ENCODE measurements at places on chromosomes 11 and 22.

GRCh38 chr11:71112454-71112853, 139.9 kb downstream of the SHANK2 start:
- DNase-seq, result no peak

- peak; percentile 57 for DNase-seq
These were observed 24.0 kb downstream of the PISD start for GRCh38 chr22:31637891-31638618.

DNA sequence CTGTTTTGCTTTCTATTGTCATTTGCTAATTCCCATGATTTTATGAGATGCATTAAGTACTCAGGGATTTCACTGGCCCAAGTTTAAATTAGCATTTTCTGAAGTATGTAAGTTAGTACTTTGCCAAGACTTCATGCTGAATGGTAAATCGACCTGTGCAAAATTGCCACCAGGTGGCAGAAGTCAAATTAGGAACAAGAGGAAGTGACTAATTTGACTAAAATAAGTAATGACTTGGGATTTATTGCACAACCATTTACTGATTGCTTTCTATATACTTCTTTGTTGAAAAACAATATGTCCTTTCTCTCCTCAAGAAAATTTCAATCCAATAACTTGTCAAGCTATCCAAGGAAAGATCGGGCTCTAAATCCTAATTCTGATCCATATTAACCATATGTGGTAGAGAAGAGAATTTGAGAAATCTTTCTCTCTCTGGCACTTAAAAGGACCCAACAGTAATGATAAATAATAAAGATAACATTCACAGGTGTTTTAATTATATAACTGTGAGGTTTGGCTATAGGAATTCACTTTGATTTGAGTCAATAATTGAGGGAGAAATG, 253.7 kb upstream of the CHORDC1 start:
- peak; percentile 30 for DNase-seq

GRCh38 chr11:3096909-3097530, 39.8 kb upstream of the CARS1 start:
- no peak for DNase-seq

- no peak for DNase-seq
These were observed 104.8 kb upstream of the NAV2 start for GRCh38 chr11:19607656-19608360.

- no peak for DNase-seq
These were observed 236.3 kb downstream of the CADM1 start for GRCh38 chr11:115267871-115268270.

DNA sequence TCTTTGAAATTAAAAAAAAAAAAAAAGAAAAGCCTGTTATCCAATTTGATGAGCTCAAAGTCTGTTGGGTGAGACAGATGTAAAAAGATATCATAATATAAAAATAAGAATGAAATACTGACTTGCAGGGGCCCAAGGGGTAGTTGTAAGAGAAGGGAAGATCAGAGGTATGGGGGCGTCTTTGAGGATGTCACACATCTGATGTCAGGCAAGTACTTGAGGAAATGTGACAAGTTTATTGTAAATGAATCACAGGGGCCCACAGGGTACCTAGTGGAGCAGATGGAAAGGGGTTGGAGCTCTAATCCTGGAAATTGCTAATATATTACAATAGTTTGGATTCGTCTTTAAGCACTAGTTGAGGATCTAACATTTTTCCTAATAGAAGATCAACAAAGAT, 131.6 kb downstream of the MAML2 start:
- DNase-seq, result no peak

GRCh38 chr11:86900162-86900561, 55.0 kb downstream of the FZD4 start:
- DNase-seq, result no peak

DNA sequence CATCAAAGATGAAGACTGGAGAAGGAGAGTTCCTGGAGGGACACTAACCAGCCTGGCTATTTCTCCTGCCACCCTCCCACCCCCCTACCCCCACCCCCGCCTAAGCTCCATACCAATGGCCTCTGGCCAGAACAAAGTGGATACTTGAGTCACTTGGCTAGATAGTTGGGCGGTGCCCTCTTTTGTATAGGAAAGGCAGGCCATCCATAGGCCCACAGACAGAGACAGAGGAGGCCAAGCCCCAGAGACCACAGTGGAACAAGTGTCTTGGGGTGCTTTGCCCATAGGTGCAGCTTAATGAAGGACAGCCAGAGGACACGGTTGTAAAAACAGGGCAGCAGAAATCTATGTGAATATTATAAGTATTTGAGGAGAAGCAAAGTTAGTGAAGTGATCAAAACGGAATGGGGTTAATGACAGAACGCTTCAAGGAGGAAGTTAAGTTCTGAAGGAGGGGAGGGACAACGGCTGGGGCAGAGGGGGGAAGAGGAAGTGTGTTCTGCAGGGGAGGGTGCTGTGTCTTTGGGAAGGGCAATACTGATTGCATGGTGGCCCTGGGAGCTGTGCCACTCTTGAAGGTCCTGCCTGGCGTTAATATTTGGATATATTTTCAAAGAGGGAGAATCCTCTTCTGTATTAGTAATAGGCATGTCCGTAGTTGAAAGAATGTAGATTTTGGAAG, 32.7 kb downstream of the FLI1 start:
- DNase-seq, result no peak

DNA sequence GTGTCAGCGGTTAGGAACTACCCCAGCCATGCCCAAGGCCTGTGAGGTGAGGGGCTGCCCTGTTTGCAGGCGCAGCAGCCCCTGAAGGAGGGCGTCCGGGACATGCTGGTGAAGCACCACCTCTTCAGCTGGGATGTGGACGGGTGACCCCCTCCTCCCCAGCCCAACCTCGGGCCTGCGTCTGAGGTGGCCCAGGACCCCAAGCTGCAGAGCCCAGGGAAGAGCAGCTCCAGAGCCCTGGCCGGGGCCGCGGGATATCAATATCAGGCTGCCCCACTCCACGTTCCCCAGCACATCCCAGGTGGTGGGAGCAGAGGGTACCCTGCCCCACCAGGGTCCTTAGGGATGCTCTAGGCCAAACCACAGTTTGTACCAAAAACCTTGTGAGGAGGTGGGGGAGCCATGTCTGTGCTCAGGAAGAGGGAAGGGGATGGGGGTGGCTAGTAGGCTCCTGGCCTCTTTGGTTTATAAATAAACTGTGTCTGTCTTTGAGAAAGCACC, 39.3 kb downstream of the SGSM3 start:
- DNase-seq, result no peak

- DNase-seq, result no peak
These were observed 75.4 kb downstream of the MAML2 start for GRCh38 chr11:96267496-96268032.

- DNase-seq, result no peak
These were observed 62.1 kb downstream of the TCF20 start for GRCh38 chr22:42208362-42208761.

DNA sequence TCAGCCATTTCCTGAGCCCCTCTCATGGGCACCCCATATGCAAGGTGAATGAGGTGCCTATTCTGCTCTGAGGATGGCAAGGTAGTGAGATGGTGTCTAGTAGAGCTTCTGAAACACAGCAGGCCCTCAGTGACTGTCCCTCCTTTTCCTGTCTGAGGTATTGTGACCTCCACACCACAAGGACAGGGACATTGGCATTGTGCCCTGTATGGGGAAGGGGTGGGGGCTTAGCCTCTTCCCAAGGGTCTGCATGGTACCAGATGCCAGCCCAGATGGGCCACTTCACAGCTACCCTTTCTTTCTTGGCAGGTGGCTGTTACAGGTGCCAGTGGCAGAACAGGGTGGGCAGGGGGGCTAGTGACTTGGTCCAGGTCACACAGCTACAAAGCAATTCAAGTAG, 78.8 kb downstream of the CABIN1 start:
- no peak for DNase-seq

DNA sequence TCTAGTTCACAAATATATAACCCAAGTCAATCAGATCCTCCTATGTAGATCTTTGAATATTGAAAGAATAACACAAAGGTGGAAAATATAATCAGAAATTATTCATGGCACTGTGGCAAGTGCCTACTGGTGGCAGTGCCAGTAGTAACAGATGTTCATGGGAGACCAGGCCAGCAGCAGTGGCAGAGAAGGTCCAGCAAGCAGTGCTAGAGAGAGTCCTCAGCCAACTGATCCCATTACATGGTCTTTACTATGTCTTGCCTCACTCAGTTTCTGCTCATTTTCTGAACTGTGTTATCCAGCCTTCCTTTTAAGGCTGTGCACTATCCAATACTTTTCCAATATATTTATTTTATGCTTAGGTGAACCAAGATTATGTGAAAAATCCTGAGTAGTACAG, 124.9 kb downstream of the MRTFA start:
- no peak for DNase-seq

DNA sequence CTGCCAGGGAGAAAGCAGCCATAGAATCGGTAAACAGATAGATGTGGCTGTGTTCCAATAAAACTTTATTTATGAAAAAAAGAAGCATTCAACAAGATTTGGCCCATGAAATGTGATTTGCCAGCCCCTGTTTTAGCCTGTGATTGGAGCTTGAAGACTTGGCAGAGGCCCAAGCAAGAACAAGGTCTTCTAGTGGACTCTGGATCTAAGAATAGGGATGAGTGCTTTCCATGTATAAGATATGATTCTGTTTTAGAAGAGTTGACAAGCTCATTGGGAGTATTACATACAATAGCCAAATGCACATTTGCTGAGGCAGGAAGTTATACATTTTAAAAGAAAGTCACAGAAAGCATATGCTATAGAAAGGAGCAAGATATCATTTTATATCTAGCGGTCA, 175.6 kb upstream of the LUZP2 start:
- no peak for DNase-seq

- no peak for DNase-seq
These were observed 102.1 kb downstream of the FCHSD2 start for GRCh38 chr11:73040046-73040445.

- no peak for DNase-seq
These were observed 44.2 kb downstream of the CCDC81 start for GRCh38 chr11:86418917-86419316.

DNA sequence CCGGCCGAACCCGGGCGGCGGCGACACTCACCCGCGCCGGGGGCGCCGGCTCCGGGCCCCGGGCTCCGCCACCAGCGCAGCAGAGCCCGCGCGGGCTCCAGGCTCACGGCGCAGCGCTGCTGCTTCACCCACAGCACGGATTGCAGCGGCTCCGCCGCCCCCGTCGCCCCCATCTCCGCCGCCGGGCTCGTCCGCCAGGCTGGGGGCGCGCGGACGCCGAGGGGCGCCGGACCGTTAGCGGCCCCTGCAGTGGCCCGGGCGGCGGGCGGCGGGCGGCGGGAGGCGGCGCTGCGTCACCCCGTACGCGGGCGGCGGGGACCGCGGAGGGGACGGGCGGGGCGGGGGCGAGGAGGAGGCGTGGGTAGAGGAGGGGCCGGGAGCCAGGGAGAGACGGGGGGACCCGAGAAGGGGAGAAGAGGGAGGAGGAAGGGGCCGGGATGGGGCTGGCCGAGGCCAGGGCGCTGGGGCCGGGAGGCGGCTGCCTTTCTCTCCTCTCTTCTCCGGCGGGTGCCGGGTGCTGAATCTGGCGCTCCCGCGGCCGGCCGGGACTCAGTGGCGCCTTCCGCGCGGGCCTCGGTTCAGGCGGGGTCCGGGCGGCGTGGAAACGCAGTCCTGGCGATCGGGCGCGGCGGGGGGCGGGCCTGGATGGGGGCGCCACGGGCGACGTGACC, at the start of gene CERK:
Gene CERK (minus strand): TSS at position 277 of the 671 bp plus-strand sequence. CDS start 104 bp downstream, at position 173.
- peak; percentile 79 for DNase-seq

GRCh38 chr22:48556222-48556621, 1271.5 kb downstream of the BRD1 start:
- no peak for DNase-seq

DNA sequence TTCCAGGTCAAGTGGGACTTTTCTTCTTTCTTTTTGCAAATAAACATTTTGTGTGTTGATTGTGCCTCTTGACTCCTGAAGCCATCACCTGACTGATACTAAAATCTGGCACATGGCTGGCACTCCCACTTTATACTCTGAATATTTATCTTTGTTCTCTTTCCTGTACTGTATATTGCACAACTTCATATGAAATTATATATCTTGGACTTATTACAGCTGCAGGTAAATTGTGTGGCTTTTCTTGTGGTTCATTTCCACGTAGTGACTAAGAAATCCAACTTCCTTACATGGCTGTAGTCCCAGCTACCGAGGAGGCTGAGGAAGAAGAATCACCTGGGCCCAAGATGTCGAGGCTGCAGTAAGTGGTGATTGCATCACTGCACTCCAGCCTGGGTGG, 23.7 kb upstream of the OR5B12 start:
- no peak for DNase-seq

DNA sequence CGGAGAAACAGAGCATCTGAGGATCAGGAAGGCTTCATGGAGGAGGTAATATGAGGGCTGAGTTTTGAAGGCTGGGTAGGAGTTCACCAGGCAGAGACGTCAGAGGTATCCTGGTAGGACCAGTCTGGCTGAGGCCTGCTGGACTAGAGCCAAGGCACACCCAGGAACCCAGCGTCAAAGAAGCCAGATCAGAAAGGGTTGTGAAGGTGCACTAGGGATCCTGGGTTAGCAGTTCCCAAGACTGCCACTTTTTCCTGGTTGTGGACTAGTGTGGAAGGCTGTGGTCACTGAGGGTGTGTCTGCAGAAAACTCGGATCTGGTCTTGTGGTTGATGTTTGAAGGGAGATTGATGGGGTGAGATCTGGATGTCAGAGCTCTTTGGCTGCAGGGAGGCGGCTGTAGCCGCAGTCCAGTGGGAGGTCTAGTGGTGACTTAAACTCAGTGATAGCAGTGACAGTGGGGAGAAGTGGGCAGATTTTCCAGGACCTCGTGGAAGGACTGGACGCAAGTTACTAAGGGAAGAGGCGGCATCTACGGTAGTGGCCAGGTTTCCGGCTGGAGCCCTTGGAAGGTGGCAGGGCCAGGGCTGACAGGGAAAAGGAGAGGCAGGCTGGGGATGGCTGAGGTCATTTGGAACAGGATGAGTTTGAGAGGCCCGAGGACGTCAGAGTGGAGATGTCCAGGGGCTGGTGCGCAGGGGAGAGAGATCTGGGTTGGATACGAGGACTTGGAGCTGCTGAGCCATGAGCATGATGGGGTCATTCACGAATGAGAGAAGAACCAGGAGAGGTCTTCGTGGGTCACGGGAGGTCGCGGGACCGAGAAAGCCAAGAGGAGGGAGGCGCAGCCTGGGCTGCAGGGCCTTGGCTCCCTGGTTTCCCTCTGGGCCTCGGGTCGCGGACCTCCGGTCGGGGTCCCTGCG, 10.9 kb downstream of the RELA start:
- peak; percentile 26 for DNase-seq

- peak; percentile 14 for DNase-seq
These were observed 581 bp upstream of the FBXO3 start for GRCh38 chr11:33774736-33775466.

DNA sequence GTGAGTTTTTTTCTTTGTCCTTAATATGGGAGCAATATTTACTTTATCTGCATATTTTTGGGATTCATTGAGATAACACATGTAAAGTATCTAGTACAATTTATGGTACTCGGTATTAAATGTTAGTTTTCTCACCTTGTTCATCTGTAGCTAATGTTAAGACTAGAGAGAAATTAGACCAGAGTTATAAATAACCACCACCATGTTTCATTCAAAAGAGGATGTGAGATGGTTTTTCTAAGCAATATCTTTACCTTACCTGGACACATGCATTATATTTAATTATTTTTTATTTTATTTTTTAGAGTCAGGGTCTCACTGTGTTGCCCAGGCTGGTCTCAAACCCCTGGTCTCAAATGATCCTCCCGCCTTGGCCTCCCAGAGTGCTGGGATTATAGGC, 18.4 kb downstream of the ARHGAP42 start:
- DNase-seq, result no peak
